Activated naive CD4-positive, alpha-beta T cell (primary cell): ENCODE measurements at places on chromosomes 7 and 10.

DNA sequence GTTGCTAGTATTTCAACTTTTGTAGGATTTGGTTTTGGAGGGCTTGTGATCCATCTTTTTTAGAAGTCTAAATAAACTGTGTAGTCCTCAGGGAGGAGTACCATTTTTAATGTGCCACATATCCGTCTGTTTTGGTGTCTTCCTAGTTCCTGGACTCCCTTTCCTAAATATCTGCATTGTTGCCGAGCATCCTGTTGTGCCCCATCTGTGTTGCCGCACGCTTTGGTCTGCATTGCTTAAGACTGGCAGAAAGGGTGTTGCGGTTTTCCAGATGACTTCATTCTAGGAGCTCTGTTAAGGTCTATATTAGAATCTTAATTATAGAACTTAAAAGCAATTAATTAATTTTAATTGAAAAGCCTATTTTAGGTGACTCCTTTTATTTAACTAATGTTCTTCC, 49.4 kb downstream of the RBM33 start:
- no peak for DNase-seq

- DNase-seq, result no peak
These were observed 189.0 kb downstream of the TCF7L2 start for GRCh38 chr10:113138937-113139585.

DNA sequence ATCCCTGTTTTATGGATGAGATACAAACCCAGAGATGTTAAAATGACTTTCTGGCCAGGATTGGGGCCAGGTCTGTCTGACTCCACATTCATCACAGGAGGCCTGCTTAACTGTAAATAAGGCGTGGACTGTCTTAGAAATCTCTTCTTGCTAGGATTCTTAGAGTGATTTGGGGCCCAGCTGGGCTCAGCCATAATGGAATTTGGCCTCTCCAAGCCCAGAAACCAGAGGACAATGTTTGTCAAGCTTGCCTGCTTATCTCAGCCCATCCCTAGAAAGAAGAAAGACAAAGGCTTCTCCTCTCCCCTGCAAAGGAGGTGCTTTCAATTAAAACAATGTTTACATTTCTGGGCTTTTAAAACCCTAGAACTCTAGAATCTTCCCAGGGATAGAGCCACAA, 2.9 kb downstream of the HABP2 start:
- DNase-seq, result no peak

DNA sequence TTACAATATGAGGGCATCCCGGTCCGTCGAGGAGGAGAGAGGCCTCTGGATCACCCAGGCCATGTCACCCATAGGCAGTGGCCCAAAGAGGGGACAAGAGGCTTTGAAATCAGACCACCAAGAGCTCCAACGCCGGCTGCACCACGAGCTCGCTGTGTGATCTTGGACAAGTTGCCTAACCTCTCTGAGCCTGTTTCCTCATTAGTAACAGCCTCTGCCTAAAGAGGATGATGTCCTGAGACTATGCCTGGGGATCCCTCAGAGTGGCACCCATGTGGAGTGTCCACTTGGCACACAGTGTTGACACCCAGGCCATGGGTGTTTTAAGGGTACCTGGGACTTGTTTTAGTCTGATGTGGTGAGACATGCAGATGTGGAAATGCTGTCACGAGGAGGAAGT, 50.8 kb downstream of the MICALL2 start:
- no peak for DNase-seq

DNA sequence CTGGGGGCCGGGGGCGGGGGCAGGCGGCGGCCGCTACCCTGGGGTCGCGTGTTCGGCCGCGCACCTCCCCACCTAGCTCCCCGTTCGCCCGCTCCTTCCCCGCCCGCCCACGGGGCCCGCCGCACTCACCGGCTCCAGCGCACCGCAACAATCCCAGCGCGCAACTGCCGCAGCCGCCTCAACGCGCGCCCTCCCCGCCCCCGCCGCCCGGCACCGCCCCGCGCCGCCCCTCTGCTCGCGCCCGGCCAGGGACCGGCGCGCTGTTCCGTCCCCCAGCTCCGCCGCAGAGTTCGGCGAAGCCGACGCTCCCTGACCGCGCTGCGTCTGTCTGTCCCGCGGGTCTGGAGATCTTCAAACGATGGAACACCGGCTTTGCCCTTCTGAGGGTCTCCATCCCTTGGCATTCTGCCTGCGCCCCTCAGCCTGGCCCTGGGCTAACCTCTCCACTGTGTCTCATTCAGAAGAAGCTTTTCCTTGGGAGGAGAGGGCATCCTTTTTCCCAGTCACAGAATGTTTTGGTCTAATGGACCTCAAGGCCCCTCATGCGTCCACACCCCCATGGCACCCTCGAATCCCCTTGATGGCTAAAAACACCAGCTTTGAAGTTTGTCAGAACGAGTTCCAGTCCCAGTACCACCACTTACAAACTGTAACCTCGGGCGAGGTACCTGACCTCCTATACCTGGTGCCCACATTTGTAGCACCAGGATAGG, at the start of gene NT5C2:
Gene NT5C2 (minus strand): TSS at position 166 of the 713 bp plus-strand sequence. CDS start 18,314 bp downstream, outside the sequence.
- DNase-seq, result peak; percentile 22

DNA sequence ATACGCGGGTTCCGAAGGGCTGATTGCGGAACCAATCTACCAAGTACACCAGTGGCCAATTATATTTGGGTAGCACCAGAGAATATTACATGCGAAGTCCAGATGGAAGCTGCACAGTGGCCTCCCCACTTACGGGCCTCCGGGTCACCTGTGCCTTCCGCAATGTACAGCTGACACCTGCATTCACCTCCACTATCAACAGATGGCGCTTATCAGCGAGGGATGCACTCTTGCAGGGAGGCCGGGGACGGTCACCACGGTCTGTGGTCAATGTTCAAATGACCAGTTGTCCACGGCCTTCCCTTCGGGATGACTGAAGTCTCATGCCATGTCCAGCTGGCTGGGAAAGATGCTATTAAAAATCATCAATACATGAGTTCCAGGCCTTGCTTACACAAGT, 47.6 kb downstream of the SLIT1 start:
- DNase-seq, result no peak

- no peak for DNase-seq
These were observed 38.1 kb upstream of the AOAH start for GRCh38 chr7:36762394-36762793.

- DNase-seq, result no peak
These were observed 26.5 kb downstream of the FAM204A start for GRCh38 chr10:118315629-118316028.

- DNase-seq, result no peak
These were observed 13.5 kb downstream of the ATP5MK start for GRCh38 chr10:103382769-103383168.

DNA sequence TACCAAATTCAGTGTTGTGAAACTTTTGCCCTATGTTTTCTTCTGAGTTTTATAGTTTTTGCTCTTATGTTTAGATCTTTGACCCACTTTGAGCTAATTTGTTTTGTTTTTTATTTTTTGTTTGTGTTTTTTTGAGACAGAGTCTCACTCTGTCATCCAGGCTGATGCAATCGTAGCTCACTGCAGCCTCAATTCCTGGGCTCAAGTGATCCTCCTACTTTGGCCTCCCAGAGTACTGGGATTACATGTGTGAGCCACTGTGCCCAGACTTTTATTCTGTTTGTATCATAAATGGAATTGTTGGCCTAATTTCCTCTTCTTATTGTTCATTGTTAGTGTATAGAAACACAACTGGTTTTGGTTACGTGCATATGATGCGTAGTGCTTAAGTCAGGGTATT, 43.2 kb upstream of the ZMIZ2 start:
- no peak for DNase-seq

DNA sequence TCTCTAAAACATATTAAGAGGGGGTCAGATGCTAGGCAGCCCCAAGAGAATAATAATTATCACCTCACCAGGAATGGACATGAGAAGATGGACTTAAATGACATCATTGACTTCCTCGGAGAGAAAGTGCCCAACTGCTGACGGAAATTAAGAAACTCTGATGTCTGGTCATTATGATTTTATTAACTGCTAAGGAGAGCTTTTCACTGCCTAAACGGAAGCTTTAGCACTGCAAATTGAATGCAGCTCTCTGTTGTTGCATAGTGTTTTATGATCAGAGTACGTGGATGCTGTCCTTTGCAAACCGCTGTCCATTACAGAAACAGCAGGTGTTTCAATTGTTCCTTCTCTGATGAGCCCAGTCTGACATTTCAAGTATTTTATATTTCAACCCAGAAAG, 89.4 kb upstream of the GALNT17 start:
- no peak for DNase-seq
